ENCODE measurements at places on chromosomes 2 and 18.

DNA sequence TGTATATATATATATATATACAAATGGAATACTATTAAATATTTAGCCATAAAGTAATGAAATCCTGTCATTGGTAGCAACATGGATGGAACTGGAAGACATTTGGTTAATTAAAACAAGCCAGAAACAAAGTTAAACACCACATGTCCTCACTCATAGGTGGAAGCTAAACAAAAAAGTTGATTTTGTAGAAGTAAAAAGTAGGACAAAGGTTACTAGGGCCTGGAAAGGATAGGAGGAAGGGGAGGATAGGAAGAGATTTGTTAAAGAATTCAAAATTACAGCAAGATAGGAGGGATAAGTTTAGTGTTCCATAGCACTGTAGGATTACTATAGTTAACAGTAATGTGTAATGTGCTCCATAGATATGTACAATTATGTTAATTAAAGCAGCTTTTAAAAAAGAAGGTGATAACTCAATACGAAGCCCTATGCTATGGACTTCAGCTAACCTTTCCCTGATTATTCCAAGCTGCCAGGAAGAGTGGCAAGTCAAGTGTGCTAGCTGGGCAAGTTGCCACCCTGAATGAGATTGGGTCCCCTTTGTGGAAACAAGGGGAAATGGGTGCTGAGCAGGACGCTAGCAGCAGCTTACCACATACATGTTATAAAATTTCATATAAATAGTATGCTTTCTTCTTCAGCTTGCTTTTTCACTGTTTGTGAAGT lies 12.3 kb downstream of the MERTK start:
- DNase-seq = no peak

DNA sequence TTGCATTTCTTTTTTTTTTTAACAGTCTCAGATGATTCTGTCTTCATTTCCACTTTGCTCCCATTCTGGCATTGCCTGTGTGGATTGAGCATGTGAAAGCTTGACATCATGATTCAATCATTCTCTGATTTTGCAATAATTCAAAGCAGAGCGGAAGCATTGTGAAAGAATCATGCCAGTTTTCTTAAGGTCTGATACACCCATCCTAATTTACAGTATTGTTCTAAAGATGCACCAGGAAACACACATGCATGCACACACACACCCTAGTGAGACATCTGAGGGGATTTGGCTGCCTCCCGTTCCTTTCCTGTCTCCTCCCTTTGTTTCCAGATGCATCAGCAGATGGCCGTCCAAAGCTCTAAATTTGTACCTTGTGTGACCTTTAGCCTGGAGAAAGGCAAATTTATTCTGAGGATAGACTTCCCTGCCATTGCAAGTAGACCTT lies 97.3 kb downstream of the FMNL2 start:
- no peak for DNase-seq

DNA sequence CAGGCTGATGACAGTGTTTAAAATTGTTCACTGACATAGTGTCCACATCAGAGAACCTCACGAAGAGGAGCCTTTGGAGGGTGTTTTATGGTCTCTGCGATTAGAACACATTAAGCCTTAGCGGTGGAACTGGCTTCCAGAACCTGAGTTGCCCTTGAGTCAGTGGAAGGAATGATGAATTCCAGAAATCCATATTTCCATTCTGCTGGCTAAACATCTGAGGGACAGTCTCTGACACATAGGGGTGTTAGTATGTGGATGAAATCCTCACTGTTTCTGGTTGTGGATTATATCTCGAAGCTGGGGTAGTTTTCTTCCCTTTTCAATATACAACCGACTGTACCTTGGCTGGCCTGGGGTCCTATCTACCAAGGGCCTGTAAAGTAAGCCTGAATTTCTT lies 4.0 kb downstream of the CASP10 start:
- no peak for DNase-seq

DNA sequence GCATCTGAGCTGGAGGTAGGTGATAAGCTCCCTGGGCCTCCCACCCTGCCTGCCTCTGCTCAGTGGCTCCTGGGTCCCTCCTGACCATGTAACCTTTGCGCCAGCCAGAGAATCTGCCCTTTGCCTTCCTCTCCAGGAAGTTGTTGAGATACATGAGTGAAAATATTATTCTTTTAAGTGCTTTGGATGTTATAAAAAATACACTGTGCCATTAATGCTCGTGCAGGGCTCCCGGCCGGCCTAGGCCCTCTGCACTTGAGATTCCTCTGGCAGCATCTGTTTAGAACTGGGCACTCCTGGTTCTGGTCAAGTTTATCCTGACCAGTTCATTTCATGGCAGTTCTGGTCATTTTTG lies 18.8 kb downstream of the AGAP1 start:
- no peak for DNase-seq

DNA sequence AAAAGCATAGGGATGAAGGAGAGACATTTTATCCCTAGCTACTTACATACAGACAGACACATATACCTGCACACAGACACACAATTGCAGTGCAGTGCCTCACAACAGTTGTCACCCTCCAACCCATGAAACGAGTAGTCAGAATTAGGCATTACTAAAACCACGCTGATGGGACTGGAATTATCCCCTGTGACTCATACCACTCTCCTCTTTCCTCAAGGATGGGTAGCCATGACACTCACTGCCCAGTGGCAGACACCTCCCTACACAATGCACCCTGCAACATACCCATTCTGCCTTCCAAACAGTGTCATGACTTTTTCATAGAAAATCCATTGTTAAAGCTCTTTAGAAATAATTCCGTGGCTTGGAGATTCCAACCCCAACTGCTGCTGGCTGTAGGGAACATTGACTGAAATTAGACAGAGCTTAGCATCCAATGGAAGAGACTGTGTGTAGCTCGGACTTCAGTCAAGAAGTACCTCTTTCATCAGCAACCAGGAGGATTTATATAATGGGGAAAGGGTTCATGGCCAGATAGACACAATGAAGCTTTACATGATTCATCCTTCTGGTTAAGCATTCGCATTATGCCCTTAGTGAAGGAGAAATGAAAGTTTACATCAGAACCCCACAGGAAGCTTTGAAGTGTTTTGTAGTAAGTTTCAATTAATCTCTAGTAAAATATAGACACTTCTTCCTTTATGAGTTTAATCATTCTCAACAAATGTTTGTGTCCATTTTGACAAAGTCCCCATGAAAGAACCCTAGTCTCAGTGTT lies 155.2 kb downstream of the FBXO15 start:
- DNase-seq = no peak

- no peak for DNase-seq
Observed at GRCh38 chr18:14975431-14975830, 227.5 kb downstream of the ANKRD30B start.

DNA sequence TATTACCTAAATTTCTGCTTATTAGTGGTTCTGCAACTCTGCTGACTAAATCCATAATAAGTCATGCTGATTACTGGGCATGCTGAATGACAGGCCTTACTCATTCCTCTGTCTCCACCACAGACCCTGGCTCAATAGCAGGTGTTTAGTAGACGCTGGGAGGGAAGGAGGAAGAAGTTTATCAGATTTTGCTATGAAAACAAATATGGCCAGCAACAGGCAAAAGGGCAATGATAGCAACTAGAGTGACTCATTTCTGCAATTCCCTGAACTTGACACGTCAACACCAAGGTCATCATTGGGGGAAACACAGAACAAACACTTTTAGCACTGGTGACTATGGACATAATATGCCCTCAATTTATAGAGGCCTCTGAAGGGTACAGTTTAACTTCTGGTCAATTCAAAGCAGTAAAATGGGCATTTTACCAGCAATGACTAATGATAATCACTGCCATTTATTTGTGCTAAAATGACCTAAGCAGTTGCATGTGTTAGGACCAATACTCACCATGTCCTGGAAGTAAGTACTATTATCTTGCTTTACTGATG lies 35.2 kb downstream of the TMEM163 start:
- DNase-seq = no peak

DNA sequence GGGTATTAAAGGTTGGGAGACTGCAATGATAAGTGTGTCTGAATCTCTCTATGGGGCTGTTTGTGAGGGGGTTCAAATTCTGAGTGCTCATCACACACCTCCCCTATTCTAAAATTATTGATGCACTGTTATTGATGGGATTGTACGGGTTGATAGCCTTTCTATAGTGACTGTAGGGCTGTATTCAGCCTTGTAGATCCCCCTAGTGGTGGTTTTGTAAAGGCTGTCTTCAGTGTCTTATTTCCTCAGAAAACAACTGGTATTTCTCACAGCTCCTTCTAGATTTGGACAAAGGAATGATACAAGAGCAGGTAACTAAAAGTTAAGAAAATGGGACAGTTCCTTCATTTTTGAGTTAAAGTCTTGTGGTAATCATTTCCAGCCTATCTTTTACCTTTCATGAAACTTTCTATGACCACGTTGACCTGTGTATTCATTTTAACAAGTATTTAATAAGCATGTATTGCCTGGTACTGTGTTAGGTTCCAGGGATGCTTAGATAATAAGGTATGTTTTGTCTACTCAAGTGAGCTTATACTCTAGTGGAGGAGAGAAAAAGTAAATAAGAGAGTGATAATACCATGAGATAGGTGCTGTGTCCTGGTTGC lies 21.2 kb downstream of the SMAD4 start:
- no peak for DNase-seq

GRCh38 chr2:195732574-195732973 lies 75.5 kb downstream of the SLC39A10 start:
- no peak for DNase-seq

DNA sequence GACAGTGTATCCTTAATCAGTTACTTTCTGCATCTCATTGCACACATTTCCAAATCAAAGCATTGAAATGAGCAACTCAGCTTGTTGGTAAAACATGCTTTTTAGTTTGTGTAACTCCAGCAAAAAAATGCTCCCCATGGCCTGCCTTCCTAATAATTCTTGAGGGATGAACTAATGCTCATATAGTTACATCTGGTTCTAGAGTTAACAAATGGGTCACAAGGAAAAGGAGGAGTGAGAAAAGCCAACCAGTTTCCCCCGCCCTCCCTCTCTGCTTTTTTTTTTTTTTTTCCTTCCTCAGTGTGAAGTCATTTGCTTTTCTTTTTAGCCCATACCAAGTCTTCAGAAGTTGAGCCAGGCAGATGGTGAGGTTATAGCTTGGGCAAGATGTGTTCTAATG lies 231.7 kb downstream of the MTX2 start:
- DNase-seq = no peak

DNA sequence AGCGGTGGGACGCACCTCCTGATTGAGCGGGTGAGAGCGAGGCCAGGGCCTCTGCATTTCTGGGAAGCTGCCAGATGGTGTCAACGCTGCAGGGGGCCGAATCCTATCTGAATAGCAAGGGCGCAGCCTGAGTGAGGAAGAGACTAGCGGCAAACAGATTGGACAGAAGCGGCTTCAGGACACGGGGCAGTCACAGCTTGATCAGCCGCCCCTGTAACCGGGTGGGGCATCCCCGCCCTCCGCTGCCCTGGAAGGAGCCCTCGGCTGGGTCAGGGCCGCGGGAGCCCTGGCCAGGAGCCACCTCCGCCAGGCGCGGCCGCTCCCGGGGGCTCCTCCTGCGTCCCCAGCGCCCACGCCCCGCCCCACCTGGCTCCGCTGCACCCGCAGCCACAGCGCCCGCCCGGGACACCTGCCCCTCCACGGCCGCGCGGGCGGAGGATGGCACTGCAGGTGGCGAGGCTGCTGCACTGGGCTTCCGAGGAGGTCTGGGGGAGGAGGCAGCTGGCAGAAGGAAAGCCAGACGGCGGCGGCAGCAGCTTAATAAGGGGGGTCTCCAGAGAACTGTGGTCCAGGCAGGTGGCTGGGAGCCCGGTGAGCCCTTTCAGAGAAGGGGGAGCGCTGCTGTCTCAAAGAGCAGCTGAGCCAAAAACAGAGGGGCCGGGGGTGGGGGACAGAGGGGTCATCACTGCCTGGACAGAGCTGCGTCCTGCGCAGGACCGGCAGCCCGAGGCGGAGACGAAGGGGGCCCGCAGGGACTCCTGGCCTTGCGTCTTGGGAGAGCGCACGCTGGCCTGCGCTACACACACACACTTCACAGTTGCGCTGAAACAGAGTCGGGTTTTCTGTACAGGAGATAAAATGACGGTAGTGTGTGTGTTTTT lies 18.8 kb upstream of the SOX11 start:
- no peak for DNase-seq

DNA sequence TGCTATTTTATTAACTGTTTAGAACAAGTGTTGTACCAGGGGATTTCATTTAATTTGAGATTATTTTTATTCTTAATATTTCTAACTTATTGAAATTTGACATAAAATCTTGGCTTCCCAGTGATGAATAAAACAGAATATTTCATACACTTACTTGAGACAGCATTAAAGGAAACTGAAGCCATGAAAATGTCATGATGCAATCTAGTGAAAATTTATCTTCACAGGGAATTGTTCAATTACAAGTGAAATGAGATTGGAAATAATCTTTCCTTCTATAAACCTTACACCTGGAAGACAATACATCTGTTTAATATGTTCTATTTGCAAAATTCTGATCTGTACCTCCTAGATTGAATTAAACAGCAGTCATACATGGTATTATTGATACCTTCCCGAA lies 511.0 kb upstream of the CDH7 start:
- no peak for DNase-seq

- DNase-seq = no peak
Observed at GRCh38 chr2:223681125-223681524, 79.0 kb upstream of the SCG2 start.

DNA sequence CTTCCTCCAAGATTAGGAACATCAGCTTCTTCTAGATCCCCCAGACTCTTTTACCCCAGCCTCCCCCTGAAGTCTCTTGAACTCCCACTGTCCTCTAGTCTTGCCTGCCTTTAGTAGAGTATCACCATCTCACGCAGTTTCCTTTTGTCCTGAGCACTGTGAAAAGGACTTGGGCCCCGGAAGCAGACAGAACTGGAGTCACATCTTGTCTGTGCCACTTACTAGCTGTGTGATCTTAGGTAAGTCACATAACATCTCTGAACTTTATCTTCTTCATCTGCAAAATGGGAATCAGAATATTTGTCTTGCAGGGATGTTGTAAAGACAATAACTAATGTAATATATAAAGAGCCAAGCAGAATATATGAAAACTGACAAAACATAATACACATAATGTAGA lies 8.4 kb upstream of the TRABD2A start:
- DNase-seq = no peak

- no peak for DNase-seq
Observed at GRCh38 chr2:54836477-54836876, 113.0 kb downstream of the EML6 start.

Data from effector memory CD4-positive, alpha-beta T cell (primary cell).